ENCODE measurements at places on chromosomes 7 and 10.
A peak's percentile ranks its signal among the peaks of the same experiment; 100 is the strongest.

- no peak for DNase-seq
Measured at GRCh38 chr7:34282271-34282670, 375.7 kb upstream of the NPSR1 start.

GRCh38 chr10:61052469-61053205 lies 108.7 kb upstream of the RHOBTB1 start:
- DNase-seq = no peak

DNA sequence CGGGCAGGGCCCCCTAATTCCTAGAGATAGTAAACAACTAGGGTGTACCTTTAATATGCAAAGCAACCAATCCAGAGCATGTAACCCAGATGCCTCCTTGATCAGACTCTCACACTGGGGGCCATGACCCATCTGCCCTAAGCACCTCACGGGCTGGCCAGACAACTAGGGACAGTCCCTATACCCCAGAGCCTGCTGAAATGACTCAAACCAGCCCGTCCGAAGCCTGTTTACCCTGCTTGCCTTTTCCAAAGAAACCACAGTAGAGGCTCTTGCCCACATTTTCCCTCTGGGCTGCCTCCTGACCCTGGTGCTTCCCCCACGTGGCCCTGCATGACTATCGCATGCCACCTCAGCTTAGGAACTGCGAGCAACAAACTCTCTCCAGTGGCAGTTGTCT lies 46.2 kb downstream of the RGS10 start:
- DNase-seq = no peak

- DNase-seq = no peak
Measured at GRCh38 chr10:95814011-95814727, 58.2 kb downstream of the ENTPD1 start.

DNA sequence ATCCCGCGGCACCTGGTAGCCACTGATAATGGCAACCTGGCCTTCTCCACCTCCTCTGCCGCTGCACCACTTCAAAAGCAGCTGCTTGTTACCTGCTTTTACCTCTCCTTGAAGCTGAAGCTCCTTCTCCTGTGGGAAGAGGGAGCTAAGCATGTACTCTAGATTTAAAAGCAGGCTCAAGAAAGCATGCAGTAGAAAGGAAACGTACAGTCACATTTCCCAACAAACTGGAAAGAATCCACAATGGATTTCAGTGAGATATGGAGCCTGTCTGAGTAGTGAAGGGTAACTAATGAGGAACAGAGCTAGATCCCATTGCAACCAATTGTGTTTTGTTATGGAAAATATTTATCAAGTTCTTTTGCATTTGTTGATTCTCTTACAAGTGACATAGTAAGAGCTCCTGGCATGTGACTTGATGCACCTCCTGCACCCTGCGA lies 457.4 kb upstream of the GALNT17 start:
- DNase-seq = no peak

GRCh38 chr10:104085801-104086400 lies at the start of gene COL17A1:
Gene COL17A1 (minus strand): TSS chr10:104085880. CDS start chr10:104080673, 5,207 bp downstream.
- no peak for DNase-seq

DNA sequence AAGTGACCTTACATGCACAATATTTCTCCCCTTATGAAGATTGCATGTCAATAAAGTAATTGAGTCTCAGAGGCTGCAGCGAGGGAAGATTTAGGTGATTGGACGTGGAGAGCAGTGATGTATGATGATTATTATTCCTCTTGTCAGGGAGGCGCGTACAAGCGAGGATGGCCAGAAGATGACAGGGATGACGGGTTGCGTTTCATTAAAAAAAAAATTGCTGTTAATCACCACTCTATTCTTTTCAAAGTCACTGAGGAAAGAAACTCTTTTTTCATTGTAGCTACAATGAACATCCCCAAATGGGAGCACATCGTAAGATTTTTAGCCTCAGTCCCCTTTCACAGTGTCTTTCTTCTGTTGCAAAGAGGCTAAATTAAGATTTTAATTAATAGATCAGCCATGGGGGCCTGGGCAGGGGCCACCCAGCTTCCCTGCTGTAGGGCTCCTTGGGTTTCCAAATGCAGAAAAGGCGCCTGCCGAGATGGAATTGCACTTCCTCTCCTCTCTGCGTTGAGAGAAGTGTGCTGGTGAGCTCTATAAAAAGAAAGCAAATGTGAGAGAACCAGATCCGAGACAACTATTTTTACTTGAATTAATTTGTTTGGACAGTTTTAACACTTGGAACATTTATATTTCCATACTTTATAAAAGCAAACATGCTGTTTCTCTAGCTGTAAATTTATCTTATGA lies 998.1 kb downstream of the LRMDA start:
- DNase-seq = no peak

GRCh38 chr7:143299346-143299745 lies 11.2 kb downstream of the CASP2 start:
- DNase-seq = no peak

DNA sequence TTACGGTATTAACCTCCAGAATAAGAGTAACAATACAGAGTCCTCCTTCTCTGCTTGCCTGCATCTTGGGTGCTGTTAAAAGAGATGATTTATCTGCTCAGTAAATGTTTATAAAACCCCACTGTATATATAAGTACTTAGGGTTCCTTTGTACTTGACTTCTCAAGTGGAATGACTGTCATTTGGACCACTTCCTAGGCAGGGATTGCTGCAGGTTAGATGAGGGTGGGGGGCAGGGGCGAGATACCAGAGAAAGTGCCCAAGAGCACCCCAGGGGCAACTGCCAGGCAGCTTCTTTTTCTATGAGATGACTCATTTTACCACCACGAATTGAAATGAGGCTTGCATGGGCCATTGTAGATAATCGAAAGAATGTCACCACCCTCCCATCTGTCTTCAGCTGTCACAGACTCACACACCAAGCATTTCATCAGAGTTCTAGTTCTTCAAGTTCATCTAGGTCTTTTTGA lies 421.9 kb upstream of the GALNT17 start:
- DNase-seq = no peak

DNA sequence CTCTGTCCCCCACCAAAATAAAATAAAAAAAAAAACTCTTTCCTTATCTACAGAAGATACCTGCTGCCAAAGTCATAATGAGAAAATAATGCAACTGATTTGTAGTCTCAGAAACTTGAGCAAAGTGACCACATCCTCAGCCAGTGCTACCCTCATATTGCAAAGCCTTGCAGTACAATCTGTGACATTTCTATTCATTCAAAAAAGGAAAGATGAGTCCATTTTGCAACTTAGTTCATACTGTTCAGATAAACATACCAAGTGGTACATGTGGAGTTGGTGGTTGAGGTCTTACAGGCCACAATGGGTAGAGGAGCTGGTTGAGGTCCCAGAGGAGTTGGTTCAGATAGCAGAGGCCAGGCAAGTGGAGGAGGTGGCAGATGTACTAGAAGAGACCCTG lies 6.5 kb upstream of the EIF5AL1 start:
- no peak for DNase-seq

DNA sequence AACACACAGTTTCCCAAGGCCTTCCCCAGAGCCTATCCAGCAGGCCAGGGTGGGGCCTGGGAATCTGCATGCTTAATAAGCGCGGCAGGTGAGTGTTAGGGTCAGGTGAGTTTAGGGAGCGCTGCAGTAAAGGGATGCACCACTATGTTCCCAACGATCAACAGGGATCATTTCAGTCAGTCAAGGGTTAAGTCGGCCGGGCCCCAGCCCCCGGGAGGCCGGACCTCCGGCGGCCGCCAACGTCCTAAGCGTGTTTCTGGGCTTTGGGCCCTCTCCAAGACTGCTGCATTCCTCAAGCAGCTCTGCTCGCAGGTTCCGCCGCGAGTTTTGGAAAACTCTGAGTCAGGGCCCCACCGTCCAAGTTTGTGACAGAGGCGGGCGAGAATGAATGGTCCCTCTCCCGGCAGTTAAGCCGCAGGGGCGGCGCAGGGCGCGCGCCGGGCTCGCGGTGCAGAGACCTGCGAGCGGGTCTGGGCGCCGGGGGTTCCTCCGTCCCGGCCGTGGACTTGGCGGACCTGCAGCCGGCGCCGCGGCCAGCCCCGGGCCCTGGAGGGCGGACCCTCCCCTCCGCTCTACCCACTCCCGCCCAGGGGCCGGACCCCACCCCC lies 81.6 kb downstream of the ARHGAP22 start:
- DNase-seq = no peak

- no peak for DNase-seq
Measured at GRCh38 chr7:38178695-38179344, 775 bp downstream of the STARD3NL start.

GRCh38 chr7:153641199-153641598 lies 411.0 kb upstream of the DPP6 start:
- no peak for DNase-seq

- DNase-seq = no peak
Measured at GRCh38 chr7:114392686-114393085, 21.9 kb upstream of the FOXP2 start.

- no peak for DNase-seq
Measured at GRCh38 chr7:84060000-84060399, 134.6 kb downstream of the SEMA3A start.

- DNase-seq = no peak
Measured at GRCh38 chr7:88835147-88835728, 39.7 kb upstream of the TEX47 start.

- DNase-seq = no peak
Measured at GRCh38 chr7:90574146-90574819, 21.8 kb upstream of the CDK14 start.

DNA sequence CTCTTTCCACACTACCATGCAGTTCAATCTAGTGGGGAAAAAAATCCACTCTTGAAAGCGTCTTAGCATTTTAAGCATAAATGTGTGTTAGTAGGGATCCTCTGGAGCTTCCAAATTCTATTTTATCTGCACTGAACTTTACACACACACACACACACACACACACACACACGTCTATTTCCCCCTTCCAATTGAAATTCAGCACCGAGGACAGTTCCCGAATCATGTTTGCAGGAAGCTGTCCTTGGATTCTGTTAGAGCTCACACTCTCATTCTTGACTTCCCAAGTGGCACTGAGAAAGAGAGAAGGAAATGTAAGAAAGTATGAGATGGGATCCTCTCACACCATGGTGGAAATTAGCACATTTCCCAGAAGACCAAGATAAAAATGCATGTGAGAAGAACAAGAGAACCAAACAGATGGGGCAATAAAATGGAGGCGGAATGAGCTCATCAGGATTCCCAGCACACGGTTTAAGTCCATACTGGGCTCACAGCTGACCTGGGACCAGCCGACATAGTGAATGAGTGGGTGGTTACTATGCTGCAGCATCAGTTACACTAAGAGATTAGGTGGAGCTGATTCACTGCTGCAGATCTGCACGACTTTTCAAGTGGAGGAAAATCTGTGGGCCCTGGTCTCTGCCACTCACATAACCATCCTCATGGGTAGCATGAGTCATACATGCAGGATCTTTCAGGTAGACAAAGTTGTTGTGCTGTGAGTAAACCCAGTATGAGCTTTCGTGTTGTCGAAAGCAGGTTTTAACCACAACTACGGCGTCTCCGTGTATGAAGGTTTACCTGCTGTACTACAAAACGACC lies 3.3 kb upstream of the NPTX2 start:
- peak; percentile 74 for DNase-seq

DNA sequence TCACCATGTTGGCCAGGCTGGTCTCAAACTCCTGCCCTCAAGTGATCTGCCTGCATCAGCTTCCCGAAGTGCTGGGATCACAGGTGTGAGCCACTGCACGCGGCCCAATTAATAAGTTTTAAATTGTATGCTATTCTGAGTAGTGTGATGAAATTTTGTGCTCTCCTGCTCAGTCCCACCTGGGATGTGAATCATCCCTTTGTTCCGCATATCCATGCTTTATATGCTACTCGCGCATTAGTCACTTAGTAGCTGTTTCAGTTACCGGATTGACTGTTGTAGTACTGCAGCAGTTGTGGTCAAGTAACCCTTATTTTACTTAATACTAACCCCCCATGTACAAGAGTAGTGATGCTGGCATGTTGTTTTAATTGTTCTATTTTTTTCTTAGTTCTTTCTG lies 47.3 kb upstream of the OIT3 start:
- DNase-seq = no peak

- DNase-seq = no peak
Measured at GRCh38 chr7:25786936-25787335, 365.1 kb upstream of the NFE2L3 start.

DNA sequence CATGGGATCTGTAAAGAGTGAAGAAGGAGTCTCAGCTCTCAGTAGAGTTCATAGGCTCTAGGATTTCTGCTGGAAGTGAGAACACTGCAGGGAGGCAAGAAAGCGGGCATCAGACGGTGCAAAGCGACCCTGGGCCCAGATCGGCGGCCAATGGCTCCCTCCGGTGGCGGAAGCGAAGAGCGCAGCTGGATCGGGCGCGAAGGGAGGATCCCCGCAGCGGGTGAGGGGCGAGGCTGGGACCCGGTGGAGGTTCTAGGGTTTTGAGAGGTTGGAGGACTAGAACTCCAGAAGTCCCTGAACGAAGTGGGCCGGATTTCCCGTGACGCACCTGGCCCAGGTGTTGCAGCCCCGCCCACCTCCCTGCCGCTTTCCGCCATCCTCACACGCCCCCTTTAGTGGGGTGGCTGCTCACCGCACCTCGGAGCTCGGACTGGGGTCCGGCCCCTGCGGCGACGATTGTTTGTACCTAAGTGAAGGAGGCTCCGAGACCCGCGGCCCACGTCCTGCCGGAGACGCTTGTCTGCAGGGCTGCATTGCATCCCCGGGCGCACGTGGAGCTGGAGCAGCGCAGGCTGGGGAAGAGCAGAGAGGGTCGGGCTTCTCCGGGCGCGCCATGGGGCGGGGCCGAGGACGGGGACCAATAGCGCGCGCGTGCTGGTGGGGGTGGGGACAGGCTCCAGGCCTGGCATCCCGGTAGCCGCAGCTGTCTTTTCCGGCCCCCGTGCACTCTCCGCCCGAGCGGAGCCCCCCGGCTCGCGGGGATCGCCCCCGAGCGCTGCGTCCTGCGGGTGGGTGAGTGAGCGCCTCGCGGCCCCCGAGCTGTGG lies at the start of gene SLC12A9:
SLC12A9 (plus strand) TSS at position 666 of the 825 bp plus-strand sequence. CDS start 1,485 bp downstream, outside the sequence.
- DNase-seq = peak; percentile 80

- no peak for DNase-seq
Measured at GRCh38 chr10:50407076-50407801, 155.9 kb upstream of the ASAH2 start.

- DNase-seq = no peak
Measured at GRCh38 chr7:116180302-116180701, 30.0 kb upstream of the TES start.

Measured in dorsolateral prefrontal cortex (tissue), 122 donors.